ENCODE measurements at places on chromosomes 2 and 18.

DNA sequence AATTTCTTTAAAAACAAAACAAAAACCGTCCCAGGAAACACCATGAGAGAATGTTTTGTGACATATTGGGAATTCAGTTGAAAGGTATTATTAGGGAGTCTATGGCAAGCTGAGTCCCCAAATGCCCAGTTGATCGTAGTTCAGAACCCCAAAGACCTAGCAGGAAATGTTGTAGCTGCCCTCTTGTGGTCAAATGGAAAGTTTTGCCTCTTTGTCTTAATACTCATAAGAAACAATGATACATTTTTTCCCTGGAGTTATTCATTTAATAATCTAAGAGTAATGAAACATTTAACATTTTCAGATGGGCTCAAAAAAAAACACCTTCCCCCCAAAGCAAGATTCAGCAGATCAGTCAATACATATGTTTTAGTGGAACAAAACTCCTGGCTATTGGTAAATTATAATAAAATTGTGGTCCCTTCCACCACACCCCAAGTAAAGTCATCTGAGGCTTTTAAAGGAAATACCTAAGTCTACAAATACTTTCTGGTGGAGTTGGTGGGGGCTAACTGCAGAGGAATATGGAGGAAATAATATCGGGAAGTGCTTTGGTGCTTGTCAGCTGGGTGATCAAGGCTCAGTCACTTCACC is 37.8 kb upstream of the EFEMP1 start:
- peak; percentile 1 for DNase-seq

- peak; percentile 71 for DNase-seq
These were observed 1.2 kb downstream of the SEMA4C start for GRCh38 chr2:96868555-96869280.

GRCh38 chr2:233223059-233223894 is 28.2 kb upstream of the ATG16L1 start:
- no peak for DNase-seq

- DNase-seq, result no peak
These were observed 11.0 kb downstream of the TTN start for GRCh38 chr2:178796079-178796677.

GRCh38 chr2:182191061-182191460 is 205.4 kb downstream of the PPP1R1C start:
- DNase-seq, result no peak

DNA sequence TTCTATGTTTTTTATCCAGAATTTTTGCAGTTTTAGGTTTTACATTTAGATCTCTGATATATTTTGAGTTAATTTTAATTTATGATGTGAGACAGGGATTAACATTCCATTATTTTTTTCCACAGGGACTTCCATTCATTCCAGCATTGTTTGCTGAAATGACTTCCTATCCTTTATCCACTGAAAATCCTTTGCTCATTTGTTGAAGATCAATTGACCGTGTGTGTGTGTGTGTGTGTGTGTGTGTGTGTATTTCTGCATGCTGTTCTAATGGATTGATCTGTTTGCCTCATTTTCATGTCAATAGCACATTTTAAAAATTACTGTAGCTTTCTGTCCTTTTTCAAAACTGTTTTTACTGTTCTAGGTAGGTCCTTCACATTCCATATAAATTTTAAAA is 480.3 kb downstream of the DSC3 start:
- no peak for DNase-seq

DNA sequence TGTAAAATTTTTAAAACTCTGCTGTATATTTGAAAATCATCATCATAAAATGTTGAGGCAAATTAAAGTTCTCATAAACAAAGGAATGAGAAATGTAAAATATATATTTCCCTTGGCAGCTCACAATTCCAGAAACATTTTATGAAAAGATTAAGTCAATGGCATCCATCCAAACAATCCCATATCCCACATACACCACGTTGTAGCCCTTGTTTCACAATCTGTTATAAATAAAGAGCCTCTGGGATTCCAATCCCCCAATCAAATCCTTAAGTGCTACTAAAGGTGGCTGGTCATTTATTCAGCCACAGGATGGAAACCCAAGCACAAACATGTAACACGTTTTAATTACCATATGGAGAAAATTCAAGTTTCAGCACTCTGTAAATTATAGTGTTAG is 51.7 kb downstream of the GFPT1 start:
- no peak for DNase-seq

DNA sequence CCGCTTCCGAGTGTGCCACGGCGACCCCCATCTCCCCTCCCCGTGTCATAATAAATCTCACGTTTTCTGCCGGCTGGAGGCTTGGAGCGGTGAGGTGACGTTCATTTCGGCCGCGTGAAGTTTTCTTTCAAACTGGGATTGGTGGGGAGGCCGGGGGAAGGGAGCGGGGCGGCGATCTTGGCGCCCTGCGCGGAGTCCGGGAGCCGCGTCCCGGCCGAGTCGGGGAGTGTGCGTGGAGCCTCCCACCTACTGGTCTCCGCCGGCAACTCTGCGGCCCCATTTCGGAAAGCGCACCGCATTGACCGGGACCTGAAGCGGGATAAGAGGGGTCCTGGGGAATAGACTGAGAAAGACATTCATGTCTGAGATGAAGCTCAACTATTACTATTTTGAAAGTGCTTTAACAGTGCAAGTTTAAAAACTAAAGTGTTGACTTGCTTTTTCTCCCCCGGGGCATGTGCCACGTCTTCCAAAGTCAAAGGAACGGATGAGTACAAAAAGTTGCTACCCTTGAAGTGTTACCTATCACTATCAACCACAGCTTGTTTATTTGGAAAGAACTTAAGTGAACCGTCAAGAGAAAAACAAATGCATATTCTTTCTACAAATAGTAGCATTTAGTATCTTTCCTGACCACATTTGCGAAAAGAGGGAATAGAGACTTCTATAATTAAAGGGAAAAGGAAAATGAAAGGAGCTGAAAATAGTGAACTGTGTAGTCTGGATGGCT is 818 bp upstream of the IKZF2 start:
- peak; percentile 45 for DNase-seq

DNA sequence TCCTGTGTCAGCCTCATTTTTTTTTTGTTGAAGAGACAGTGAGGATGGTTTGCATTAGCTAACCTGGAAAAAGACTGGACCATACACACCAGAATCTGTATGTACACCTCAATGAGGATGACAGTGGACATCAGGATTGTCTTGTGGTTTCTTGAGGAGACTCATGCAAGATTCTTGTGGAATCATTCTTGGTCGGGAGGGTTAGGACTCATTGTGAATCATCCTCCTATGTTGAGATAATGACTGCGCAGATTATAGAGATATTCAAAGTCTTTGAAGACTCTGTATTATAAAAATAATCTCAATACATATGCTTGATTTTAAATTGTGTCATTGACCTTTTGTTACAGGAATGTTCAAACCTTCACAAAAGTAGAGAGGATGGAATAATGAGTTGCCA is 49.1 kb upstream of the DOCK10 start:
- no peak for DNase-seq

GRCh38 chr18:53018791-53019190 is 678.8 kb downstream of the DCC start:
- DNase-seq, result no peak

DNA sequence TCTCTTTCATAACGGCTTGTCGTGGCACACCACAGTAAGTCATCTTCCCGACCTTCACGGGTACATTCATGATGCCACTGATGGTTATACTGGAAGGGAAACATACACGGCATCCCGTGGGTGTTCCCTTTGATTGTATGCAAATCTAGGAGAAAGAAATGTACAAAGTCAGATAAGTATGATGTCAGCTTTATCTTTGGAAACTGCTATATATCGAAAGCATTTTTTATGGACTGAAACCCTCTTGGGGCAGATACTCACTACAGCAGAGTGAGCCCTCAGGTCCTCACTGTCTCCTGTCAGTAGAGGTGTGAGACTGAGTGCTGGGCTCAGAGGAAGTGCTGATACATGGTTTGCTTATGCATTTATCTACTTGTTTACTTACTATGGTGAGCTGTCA is 20.4 kb downstream of the PLA2R1 start:
- DNase-seq, result no peak

- DNase-seq, result no peak
These were observed 49.9 kb downstream of the CRACDL start for GRCh38 chr2:98886066-98886554.

DNA sequence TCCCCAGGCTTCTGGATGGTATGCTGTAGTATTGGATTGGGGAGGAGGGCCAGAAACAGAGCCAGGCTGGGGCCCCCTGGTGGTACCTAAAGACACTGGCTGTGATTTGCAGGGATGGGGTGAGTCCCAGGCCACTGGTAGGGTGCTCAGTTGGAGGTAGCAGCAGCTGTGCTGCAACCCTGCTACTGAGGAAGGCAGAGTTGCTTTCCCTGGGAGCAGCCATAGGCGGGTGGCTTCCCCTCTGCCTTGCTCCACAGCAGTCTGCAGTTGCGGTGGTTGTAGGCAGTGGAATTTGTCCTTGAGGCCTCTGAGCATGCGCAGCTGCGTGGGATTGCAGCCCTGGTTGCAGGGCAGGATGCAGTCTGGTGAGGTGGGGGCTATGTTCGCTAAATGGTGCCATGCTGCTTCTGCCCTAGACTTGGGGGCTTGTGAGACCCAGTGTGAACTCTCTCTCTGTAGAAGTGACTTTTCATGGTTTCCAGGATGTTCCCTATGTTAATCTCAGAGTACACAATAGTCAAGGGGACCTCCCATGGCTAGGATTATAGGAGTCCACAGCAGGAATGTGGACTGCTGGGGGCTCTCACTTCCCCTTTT is 443.5 kb downstream of the XIRP2 start:
- no peak for DNase-seq

- no peak for DNase-seq
These were observed 140.2 kb upstream of the OTOS start for GRCh38 chr2:240280621-240281020.

GRCh38 chr18:32261003-32261402 is 71.2 kb downstream of the MEP1B start:
- no peak for DNase-seq

DNA sequence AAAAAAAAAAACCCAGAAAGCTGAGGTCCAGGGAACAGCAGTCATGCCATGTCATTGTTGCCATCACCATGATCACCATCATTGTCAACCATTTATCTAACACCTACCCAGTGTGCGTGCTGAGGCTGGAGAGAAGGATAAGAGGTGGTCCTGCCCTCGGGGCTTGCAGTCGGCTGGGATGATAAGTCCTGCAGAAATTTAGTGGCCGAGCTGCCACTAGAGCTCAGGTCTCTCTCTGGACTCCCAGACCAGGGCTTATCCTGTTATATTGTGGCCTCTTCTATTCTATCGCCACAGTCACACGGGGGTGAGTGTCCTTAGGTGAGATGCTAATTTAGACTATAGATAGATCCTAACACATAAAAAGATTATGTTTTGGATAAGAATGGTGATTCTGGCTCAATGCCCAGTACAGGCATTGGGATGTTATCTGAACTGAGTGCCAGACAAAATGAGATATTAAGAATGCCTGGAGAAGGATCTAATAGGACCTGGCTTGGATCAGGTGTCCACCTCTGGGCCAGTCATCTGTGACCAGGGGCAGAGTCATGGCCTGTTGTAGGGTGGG is 43.2 kb upstream of the YWHAQ start:
- no peak for DNase-seq

GRCh38 chr2:241009601-241010530 is 11.4 kb downstream of the SNED1 start:
- DNase-seq, result peak; percentile 45

DNA sequence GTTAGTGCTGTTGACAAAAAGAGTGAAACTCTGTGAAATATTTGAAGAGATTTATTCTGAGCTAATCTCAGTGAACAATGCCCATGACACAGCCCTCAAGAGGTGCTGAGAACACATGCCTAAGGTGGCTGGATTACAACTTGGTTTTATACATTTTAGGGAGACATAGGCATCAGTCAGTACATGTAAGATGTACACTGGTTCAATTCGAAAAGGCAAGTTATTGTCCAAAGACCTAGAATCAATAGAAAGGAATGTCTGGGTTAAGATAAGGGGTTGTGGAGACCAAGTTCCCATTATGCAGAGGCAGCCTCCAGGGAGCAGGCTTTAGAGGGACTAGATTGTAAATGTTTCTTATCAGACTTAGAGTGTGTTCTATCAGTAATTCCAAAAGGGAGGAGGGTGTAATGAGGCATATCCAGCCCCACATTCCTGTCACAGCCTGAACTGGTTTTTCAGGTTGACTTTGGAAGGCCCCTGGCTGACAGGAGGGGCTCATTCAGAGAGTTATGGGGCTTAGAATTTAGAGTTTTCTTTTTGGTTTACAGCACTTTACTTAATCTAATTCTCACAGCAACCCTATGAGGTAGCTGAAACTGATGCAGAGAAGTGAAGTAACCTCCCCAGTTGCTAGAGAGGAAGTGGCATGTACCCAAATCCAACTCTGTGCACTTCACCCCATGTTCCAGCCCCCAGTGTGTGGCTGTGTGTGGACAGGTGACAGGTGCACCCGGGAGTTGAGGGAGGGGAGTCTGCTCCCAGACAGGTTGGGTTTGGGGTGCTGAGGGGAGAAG is 28.3 kb upstream of the ASAP2 start:
- no peak for DNase-seq

DNA sequence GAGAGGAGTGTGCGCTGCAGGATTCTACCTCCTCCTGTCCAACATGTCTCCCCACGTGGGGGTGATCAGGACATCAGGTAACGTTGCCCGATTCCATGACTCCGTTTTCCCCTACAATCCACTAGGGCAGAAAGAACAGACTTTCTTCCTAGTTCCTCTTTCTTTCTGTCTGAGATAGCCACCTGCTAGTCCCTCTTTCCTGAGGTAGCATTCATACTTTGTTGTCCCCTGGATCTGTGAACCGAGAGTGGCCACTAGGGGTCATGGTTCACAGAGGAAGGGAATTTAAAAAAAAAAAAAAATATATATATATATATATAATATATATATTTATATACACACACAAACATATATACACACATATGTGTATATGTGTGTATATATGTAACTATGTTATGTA is 210.0 kb upstream of the ZNF521 start:
- no peak for DNase-seq

DNA sequence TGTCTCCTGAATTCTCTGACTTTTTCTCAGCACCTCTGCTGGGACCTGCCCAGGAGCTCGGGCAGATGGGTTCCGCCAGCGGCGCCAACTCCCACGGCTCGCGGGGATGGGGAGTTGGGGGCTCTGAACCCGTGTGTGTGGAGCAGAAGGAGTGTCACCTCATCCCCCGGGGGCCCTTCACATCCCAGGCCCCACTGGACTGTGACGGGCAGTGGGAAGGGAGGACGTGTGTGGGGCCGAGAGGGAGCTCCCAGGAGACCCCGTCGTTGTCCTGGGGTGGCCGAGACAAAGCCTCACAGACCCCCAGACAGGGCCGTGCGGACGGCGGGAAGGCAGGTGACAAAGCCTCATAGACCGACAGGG is 130.0 kb upstream of the CTDP1 start:
- DNase-seq, result no peak

GRCh38 chr2:62455957-62456692 is 49.9 kb downstream of the TMEM17 start:
- DNase-seq, result no peak

DNA sequence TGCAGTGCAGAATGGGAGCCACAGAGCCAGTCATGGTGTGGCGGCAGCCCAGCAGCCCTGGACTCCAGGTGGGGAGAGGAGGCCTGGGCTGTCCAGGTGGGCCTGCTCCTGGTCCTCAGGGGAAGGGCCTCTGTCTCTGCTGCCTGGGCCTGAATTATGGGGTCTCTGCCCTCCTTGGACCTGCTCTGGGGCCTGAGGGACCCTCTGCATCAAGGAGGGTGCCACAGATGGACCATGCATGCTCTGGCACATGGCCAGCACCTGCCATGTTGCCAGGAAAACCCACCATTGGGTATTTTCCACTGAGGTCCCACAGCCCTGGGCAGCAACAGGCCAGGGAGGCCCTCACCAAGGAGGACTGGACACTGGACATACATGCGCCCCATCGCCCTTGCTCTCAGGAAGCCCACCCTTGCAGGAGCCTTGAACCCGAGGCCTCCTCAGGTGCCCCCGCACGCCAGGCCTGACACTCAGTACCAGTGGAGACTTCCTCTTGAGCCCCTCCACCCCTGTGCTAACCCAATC is 107.1 kb downstream of the NDUFA10 start:
- DNase-seq, result no peak
